A549 treated with RU486 at 1 μM for 4 hours (cell line): ENCODE measurements at places on chromosomes 4 and X. TPM values are rescaled to one million over a fixed set of nuclear protein-coding genes. Genes with fewer than 3 reads are reported as not detected.

TCEANC gene
- total RNA-seq, result 0.53 to 0.80 TPM (median 0.73 TPM) in 5 replicates

DKK2 gene
- not detected in 5 replicates for total RNA-seq

IQCM gene
- not detected in 5 replicates for total RNA-seq

TLR3 gene
- total RNA-seq, result 0.14 to 0.48 TPM (median 0.27 TPM) in 5 replicates

DOK7 gene
- total RNA-seq, result 0.27 to 0.75 TPM (median 0.45 TPM) in 5 replicates

ADGRA3 gene
- total RNA-seq, result 17.1 to 23.4 TPM (median 22.7 TPM) in 5 replicates

CLGN gene
- total RNA-seq, result 3.8 to 7.0 TPM (median 5.6 TPM) in 5 replicates

MTNR1A gene
- total RNA-seq, result 0.21 to 0.64 TPM (median 0.31 TPM) in 5 replicates

OTC gene
- not detected in 5 replicates for total RNA-seq

STK32B gene
- 20.2 to 21.4 TPM (median 20.9 TPM) in 5 replicates for total RNA-seq

CC2D2A gene
- 11.8 to 20.0 TPM (median 12.6 TPM) in 5 replicates for total RNA-seq

GPC3 gene
- total RNA-seq, result 0.27 TPM in 1 of 5 replicates, not detected in the others
